ENCODE measurements at places on chromosomes 7 and 10. TPM values are rescaled to one million over a fixed set of nuclear protein-coding genes. Genes with fewer than 3 reads are reported as not detected.

Gene FKBP6
- not detected for total RNA-seq

Gene IMMP2L
- 26.6 TPM for total RNA-seq

Gene ADRB1
- not detected for total RNA-seq

Gene LIPN
- total RNA-seq, result not detected

Gene EGFR
- not detected for total RNA-seq

Gene FRG2B
- not detected for total RNA-seq

Gene GBX1
- not detected for total RNA-seq

Gene SLC18A3
- not detected for total RNA-seq

Gene TDRD1
- 0.47 TPM for total RNA-seq

Gene SLC39A12
- total RNA-seq, result not detected

Gene DYNC1I1
- total RNA-seq, result not detected

Gene LRRD1
- not detected for total RNA-seq

Gene SUN3
- not detected for total RNA-seq

- no peak for DNase-seq
These were observed 24.3 kb upstream of the VDAC2 start for GRCh38 chr10:75186310-75186709.

DNA sequence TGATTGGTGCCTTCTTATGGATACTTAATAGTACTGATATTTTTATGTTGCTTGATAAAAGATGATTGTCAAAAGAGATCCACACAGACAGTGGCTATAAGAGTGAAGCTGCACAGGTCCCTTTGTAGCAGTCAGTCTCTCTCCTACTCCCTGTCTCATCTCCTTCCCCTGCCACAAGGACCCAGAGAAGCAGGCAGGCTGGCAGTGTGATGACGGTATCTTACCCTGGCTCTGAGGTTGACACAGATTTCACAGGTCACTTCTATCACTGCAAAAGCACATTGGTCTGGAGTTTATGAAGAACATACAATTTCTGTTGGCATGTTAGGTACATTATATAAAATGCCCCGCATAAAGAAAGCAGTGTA lies 64.4 kb upstream of the AHR start:
- peak; percentile 38 for DNase-seq

DNA sequence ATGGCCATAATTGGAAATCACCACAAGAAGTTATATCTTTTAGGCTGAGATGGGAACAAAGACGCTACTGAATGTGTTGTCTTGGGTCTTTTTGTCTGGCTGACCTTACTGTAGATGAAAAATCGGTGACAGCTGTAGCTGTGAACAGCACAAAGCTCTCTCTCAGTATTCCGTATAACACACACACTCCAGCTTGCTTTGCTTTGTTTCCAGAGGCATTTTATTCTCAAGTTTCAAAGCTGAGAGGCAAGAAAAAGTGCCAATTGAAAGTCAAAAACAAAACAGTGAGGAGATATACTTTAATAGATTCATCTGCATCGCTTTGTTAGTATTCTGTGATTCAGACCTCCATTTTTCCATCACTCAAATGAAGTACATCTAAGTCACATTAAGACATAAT lies 39.6 kb upstream of the CABCOCO1 start:
- no peak for DNase-seq

GRCh38 chr10:71549766-71550533 lies 153.2 kb downstream of the CDH23 start:
- no peak for DNase-seq

- peak; percentile 31 for DNase-seq
These were observed 28.2 kb upstream of the BMS1 start for GRCh38 chr10:42754155-42755027.

GRCh38 chr10:7045891-7046599 lies 364.8 kb downstream of the SFMBT2 start:
- no peak for DNase-seq

DNA sequence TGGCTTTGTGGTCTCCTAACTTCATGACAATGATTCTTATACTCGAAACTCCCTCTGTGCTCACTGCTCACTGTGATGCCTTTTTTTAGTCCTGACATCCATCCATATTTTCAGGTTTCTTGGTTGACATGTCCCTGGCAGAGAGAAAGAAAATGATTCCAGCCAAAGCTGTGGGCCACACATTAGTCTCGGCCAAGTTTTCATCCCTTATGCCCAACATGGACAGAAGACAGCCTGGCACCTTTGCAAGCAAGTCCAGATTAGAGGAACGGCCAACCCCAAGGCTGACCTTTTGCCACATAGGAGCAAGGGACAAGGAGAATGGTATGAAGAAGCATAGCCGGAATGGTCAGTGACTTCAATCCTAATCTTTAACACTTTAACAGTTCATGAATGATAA lies 8.7 kb upstream of the OPALIN start:
- no peak for DNase-seq

DNA sequence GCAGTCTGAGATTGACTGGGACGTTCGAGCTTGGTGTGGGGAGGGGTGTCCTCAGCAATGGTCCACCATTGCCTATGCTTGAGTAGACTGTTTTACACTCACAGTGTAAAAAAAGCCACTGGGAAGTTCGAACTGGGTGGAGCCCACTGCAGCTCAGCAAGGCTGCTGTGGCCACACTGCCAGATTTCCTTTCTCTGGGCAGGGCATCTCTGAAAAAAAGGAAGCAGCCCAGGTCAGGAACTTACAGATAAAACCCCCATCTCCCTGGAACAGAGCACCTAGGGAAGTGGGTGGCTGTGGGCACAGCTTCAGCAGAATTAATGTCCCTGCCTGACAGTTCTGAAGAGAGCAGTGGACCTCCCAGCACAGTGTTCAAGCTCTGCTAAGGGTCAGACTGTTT lies 80.3 kb downstream of the BICC1 start:
- no peak for DNase-seq

DNA sequence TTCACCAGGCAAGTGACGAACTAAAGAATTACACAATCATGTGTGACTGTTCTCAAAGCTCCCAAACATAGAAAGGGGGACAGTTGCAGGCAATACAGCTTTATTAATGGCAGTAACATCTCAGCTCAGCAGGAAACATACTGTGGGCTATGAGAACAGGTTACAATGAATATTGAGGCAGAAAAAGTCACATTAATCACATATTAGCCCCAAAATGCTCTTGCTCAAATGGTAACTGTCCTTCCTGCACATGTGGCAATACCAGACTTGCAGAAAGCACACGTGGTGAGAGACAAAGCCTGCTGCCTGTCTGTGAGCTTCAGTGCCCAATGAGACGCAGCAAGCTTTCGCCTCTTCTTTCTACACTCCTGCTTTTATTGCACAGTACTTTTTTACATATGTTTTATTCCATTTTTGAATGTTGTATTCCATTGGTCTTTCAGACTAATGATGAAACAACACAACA lies 104.9 kb upstream of the ACBD5 start:
- no peak for DNase-seq

DNA sequence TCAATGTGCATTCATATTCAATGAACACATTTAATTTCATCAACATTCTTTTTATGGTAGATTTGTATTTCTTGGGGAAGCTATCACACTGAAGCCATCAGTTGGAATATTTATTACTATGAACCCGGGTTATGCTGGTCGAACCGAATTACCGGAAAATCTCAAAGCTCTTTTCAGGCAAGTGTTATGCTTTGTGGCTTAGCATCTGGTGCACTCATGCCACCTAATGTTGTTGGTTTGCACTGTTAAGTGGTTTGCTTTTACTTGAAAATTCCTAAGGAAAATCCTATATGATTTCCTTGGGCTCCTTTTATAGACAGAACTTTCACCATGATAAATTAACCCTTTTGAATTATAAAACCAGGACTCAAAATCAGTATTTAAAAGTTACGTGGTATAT lies 147.9 kb downstream of the DNAH11 start:
- no peak for DNase-seq

DNA sequence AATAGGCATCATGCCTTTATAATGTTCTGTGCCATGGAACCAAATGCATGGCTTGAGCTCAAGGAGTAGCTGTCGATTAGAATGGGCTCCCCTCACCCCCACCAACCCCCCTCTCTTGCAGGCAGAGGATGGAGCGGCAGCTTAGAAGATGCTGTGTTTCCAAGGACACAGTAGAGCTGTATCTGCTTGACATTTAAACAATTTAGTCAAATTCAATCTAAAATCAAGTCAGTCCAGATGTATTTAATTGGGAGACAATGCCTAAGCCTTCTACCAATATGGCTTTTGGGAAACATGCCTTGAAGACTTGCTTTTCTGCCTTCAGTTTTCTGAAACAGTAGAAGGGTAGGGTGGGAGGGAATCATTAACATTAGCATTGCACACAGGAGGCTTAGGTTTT lies 497.1 kb upstream of the NRP1 start:
- no peak for DNase-seq

DNA sequence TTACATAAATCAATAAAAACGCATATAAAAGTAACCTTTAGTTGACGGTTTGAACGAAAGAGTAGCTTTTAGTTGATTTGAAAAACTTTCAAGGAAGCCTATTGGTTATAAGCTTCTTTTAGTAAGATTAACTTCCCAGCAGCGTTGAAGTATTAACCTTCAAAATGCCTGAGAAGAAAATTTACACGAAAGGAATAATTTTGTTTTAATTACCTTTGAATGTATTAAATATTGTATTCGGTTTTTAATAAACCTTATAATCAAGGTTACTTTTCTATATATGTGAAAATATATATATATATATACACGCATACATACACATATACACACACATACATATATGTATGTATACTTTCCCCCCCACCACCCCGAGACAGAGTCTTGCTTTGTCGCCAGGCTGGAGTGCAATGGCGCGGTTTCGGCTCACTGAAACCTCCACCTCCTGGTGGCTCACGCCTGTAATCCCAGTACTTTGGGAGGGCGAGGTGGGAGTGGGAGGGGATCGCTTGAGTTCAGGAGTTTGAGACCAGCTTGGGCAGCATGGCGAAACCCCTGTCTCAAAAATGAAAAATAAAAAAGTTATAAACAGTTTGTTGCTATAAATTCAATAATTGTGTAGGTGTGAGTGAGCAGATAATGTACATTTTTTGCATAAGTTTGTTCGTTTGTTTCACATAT lies 57.6 kb upstream of the EZH2 start:
- DNase-seq, result peak; percentile 82

GRCh38 chr10:101778781-101779543 lies 3.0 kb upstream of the FGF8 start:
- peak; percentile 34 for DNase-seq

DNA sequence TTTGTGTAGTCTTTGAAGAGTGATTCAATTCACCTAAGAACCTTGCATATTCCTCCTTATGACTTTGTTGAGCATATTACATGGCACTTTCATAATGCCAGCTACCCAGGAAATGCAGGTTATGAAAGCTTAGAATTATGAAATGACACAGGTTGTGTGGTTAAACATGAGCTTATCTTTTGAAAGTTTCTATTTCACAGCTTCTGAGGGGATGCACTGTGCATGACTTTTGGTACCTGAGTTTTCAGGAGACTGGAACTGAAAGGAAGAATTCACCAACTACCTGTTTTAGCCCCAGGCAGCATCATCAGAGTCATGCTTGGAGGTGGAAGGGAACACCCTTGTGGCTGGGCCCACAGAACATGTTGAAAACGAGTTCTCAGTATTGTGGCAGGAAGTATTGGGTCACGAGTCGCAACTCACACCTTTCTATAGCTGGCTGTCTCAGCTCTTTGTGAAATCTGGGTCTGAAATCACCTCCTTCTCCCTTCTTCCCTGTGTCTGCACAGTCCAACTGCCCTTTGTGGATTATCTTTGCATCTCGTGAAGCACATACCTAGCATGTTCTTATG lies 228.2 kb downstream of the PTEN start:
- peak; percentile 91 for DNase-seq

- no peak for DNase-seq
These were observed 22.1 kb upstream of the TBXAS1 start for GRCh38 chr7:139807009-139807408.

GRCh38 chr7:117212969-117213877 lies 109.6 kb downstream of the WNT2 start:
- DNase-seq, result peak; percentile 66

DNA sequence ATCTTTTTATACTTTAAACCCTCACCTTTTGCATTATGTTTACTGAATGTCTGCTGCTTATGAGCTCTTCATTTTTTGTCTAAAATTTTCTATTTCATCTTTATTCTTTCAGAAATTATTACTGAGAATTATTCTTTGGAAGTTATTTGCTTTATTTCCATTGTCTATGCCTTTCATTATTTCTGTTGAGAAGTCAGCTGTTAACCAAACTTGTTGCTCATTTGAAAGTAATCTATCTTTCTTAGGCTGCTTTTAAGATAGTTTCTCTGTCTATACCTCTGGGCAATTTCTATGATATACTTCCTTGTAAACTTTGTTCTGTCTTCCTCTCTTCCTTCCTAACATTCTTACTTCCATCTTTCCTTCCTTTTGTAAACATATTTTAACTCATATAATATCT lies 1165.9 kb upstream of the CELF2 start:
- DNase-seq, result no peak

DNA sequence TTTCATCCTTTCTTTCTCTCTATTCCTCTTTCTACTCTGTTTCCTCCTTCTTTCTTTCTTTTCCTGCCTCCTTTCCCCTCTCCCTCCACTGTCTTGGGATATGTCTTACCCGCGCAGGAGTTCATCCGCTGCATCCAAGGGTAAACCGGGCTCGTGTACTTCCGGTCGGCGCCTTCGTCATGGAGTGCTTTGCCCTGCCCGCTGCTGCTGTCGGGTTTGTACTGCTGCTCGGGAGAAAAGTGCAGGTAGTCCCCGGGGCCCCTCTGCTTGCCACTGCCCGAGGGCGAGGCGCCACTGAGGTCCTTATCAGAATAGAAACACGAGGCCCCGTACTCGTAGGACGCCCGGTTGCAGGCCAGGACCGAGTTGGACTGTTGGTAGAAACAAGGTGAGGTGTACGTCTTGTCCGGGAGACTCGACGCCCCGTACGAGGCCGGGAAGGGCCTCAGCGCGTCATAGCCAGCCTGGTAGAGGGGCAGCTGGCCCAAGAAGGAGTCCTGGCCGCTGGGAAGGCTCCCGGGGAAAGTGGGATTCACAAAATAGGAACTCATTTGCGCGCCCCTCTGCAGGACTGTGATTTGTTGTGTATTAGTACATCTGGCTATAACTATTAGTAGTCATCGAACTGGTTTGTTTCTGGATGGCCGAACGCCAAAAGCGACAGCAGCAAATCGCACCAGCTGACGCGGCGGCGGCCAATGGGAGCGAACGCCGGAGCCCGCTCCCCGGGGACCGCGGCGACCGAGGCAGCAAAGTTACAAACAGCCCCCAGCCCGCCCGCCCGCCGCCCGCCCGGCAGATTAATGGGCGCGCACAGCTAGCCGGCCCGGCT lies at the start of gene HOXA6:
Gene HOXA6 (minus strand): TSS at position 576 of the 832 bp plus-strand sequence. CDS start 25 bp downstream, at position 551.
- DNase-seq, result no peak

GRCh38 chr7:134313543-134313942 lies 3.2 kb downstream of the SLC35B4 start:
- DNase-seq, result no peak

DNA sequence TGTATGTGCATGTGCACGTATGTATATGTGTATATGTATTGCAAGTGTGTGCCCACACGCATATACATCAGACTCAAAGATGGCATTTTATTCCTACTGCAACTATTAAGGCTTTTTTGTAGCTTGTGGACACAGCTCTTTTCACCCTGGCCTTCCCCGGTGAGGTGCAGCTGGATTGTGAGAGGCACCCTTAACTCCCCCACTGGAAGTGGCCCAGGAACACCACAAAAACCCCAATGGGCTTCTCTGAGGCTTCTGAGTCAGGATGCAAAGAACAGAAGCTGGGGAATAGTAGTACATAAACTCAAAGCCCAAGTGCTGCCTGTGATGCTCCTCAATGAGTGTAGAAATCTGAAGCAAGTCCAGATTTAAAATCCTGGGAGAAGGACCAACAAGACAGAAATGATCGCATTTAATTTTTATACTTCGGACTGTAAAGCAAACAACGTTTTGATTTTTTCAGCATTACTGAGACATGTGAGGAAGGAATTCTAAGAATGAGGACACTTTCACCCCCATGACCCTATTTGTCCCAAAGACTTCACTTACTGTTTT lies 369.2 kb upstream of the MGMT start:
- no peak for DNase-seq

GRCh38 chr7:26398756-26399509 lies 107.3 kb downstream of the SNX10 start:
- peak; percentile 56 for DNase-seq

Data from activated naive CD4-positive, alpha-beta T cell treated with anti-CD3 and anti-CD28 coated beads for 36 hours (primary cell).